ENCODE measurements at places on chromosomes 2 and 18.

GRCh38 chr2:107992069-107992468 lies 5.7 kb downstream of the SLC5A7 start:
- no peak for DNase-seq

DNA sequence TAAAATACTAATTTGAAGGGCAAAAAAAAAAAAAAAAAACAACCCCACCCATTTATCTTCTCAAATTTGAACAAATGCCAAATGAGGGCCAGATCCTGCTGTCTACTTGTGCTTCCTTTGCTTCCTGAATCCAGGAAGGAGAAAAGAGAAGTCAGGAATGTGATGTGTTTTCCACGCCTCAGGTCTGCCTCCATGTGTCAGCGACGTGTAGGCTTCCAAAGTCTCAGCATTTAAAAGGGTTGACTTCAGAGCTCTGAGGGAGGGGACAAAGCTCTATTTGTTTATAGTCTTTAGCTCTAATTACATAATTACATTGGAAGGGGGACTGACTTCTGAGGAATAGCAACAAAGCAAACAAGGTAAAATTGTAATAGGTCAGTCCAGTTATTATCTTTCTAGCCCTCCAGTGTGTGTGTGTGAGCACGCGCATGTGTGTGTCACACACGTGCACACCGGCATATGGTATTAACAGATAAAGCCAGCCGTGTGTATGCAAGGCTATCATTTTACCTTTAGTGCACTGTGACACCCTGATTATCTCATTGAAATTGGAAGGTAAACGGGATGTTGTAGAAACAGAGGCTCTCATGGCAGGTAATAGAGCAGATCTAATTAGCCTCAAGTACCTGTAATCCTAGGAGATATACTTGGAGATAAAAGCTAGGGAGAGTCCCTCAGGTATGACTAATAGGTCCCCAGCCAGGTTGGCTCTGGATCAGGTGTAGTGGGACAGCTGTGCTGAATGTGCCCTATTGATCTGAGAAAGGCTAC lies 911.4 kb upstream of the ZEB2 start:
- no peak for DNase-seq

DNA sequence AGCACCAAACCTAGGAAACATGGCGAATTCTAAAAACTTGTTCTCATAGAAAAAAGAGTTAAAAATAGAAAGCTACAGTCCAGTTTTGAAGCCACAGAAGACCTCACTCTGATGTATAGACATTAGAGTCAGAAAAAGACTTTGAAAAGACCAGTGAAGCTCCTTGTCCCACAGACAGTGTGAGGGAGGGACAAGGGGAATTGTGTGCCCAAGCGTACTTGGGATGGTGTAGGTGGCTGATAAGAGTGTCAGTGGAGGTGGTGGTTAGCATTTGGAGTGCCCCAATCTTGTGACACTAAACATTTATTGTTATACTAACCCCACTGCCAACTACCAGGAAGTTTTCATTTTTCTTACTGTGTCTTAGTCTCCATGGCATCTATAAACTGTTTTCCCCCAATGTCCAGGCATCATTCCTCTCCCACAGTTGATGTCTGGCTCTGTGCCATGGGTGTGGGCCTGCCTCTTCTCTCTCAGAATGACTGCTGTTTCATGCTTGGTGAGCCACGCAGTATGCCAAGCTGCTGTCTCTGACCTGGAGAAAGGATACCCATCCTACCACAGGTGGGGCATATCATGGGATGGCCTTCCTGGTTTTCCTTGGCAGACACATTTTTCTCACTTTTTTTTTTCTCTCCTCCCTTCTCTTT lies 161.4 kb downstream of the RPIA start:
- no peak for DNase-seq

DNA sequence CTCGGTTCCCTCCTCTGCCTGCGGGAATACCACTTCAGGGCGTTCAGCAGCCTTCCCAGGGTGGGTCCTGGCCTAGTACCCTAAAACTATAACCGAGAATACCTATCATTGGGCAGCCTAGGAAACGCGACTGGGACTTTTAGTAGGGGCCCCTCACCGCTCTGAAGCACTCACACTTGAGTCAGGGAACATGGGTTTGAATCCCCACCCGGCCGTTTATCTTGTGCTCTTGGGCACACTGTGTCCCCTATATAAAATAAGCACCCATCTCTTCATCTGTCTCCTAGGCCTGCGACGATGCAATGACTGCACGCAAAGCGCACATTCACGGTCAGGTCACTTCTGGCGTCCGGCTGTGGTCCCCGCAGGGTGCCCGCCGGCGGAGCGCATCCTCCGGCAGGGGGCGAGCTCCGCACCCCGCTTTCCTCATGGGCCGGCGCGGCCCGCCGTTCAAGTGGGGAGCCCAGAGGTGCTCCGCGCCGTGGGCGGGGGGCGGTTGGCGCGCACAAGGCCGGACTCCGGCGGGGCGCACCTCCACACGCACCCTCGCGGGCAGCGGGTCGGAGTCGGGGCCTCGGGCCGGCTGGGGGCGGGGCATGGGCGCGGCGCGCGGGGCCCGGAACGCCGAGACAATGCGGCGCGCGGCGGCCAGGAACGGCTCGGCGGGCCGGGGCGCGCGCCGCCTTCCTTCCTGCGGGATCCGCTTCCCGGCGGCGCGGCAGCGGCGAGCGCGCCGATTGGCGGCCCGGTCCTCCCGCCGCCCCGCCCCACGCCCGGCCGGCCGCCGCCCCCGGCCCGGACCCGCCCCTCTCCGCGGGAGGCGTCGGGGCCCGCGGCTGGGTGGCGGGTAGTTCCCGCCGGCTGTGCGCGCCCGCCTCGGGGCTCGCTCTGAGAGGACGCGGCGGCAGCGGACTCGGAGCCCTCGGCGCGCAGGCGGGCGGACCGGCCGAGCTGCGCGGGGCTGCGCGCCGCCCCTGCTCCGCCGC lies at the start of gene ASAP2:
ASAP2 (plus strand) TSS at position 850 of the 986 bp plus-strand sequence. CDS start 293 bp downstream, outside the sequence.
- no peak for DNase-seq

- no peak for DNase-seq
Observed at GRCh38 chr2:20391951-20392699, 41.5 kb upstream of the PUM2 start.

- no peak for DNase-seq
Observed at GRCh38 chr2:235510318-235510717, 16.5 kb downstream of the AGAP1 start.

- no peak for DNase-seq
Observed at GRCh38 chr2:148599109-148599991, 45.2 kb upstream of the EPC2 start.

- no peak for DNase-seq
Observed at GRCh38 chr2:25112113-25112512, 56.3 kb downstream of the POMC start.

DNA sequence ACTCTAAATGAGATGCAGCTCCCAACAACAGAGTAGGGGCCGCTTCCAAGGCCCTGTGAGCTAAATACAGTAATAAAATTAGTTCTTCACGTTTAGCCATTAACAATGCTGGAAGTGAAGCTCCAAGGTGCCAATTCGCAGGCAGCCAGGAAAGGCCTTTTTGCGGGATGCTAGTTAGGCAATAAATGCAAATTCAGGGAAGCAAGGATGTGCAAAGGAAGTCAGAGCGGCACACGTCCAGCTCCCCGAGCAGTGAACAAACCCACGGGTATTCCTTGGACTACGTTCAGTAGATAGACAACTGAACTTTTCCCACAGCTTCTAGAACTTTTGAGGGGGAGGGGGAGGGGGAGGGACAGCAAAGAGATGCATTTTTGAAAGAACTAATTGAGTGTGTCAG lies 6.9 kb downstream of the ZNF516 start:
- DNase-seq, result no peak

DNA sequence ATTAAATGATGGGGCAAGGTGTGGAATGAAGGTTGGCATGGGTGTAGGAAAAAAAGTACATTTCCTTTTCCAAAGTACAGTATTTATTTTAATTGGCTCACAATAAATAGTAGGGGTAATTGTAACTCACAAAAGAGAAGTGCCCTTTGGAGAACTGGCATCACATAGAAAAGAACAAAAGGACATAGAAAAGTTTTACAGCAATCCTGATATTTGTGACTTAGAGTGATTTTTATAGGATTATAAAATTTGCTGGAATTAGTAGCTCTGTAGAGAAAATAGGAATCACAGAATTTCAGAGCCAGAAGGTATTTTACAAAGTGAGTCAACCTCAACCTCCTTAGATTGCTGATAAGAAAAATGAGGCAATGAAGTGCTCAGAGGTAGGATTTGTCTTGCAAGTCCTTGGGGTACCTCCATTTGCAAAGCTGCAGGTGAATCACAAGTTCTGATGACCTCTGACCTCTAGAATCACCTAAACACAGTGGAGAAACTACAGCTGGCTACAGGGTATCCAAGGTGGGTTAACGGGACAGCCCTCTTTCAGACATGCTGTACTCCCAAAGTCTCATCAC lies 133.6 kb downstream of the SOCS6 start:
- DNase-seq, result no peak

DNA sequence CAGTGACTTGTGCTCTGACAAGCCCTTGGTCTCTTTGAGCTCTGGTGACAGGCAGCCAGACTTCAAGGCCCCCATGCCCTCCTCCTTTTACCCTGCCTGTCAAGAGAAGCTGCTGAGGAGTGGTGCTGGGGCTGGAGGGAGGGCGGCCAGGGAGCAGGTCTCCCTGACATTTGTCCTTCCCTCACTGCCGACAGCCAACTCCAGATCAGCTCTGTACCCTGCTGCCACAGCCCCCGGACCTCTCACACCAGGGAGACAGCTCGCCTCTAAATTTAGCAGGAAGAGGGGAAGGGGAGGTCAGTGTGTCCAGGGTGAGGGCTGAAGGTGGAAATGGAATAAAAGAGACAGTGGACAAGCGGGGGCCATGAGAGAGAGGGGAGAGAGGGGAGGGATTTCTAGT lies 155.8 kb downstream of the TDRD15 start:
- DNase-seq, result no peak

- DNase-seq, result no peak
Observed at GRCh38 chr18:50053111-50053510, 141.8 kb downstream of the MYO5B start.

DNA sequence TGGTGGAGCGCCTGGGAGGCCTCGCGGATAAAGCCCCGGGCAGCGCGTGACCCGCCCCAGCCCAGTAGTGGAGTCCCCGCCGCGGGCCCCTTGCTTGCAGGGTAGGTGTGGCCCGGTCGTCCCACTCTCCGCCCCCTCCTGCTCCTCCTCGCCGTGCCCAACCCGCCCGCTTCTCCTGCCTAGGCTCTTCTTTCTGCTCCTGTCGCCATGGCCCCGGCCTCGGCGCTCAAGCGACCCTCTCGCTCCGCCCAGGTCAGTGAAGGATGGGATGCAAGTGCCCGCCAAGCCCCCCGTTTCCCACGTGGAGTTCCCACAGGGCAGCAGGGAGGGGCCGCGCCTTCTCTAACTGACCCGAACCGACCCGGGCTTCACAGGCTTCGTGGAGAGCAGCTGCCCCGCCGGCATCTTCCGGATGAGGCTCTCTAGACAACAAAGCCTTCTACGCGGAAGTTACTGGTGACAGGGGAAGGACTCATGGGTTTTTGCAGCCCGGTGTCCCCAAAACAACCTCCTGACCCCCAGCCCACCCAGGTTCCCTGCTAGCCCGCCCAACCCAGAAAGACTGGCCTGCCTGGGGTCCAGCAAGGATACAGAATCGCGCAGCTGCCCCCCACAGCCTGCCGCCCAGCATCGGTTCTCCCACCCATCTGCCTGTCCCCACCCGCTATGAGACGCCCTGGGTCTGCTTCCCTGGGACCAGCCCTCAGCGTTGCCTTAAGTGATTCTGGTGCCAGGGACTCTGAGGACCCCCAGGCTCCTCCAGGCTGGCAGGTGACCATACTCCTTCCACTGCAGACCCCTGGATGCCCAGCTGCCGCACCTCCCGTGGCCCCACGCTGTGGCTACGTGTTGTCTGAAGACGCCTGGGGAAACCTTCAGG lies 32.8 kb downstream of the TTC32 start:
- peak; percentile 16 for DNase-seq

DNA sequence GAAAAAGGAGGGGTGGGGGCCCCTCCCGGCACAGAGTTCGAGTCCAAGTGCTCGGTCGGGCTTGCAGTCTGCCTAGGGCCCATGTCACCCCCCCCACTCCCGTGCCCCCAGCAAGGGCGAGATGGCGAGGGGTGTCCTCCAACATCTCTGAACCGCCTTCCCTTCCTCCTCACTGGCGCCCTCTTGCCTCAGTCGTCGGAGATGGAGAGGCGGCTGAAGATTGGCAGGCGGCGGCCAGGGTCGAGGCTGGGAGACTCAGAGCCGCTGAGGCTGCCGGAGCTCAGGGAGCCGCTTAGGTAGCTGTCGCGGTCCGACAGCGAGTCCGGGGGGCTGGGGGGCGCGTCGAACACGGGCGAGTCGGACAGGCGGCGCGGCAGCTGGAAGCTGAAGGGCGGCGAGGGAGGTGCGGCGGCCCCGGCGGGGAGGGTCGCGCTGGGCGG lies 2.3 kb downstream of the ZFP36L2 start:
- DNase-seq, result peak; percentile 43

DNA sequence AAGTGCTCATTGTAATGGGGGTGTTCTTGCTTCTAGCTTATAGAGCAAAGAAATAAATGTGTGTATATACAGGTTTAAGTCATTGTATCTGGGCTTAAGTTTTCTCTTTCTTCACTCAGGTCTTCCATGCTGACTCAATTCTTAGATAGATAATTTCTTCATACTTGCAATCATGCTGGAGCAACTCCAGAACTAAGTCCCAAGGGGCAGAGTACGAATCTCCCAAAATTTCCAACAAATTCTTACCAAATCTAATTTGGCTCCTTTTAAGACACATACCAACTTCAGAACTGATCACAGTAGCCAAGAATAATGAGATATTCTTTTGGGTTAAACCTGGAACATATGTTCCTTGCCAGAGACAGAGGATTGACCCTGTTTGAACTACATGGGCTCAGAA lies 4.3 kb upstream of the SPAG16 start:
- no peak for DNase-seq

Measured in activated CD4-positive, CD25-positive, alpha-beta regulatory T cell (primary cell).